Hypothalamus (tissue), 51 donors: ENCODE measurements at places on chromosomes 7 and 10.

- DNase-seq, result no peak
Measured at GRCh38 chr10:14024329-14025202, 306.2 kb downstream of the FRMD4A start.

DNA sequence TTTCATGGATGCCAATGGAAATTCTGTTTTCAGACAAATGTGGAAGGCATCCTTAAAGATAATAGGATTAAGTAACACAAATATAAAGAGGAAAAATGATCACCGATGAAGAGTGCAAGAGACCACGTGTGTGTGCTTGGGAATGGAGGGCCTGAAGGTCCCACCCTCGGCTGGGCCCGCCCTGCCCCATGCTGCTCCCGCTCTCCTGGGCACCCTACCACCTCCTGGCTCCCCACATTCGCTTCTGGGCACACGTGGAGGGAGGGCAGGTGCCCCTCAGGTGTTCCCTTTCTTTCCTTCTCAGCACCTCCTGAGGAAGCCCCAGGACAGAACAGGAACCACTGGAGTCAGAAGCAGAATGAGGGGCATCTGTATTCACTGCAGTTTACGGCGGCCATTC lies 367.6 kb downstream of the DNAJB6 start:
- no peak for DNase-seq

DNA sequence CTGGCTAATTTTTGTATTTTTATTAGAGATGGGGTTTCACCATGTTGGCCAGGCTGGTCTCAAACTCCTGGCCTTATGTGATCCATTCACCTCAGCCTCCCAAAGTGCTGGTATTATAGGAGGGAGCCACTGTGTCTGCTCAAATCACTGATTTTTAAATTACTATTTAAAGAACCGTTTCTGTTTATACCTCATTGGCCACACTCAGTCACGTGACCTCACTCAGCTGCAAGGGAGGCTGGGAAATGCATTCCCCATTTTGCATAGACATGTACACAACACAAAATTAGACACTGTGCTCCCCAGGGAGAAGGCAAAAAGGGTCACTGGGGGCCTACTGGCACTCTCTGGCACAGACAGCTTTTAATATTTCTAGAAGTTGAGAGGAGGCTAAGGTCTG lies 13.6 kb upstream of the CALU start:
- DNase-seq, result no peak

GRCh38 chr7:100407285-100408180 lies 21.0 kb downstream of the ZCWPW1 start:
- DNase-seq, result no peak

DNA sequence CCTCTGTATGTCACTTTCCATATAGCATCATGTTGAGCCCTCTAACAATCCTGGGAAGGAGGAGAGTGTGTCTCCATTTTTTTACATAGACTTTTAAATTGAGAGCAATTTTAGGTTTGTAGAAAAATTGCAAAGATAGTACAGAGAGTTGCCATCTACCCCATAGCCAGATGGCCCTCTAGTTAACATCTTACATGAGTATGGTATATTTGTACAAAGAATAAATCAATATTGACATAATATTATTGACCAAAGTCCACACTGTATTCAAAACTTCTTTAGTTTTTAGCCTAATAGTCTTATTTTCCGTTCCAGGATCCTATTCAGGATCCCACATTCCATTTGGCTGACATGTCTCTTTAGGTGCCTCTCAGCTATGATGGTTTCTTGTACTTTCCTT lies 274.6 kb upstream of the PLPP4 start:
- no peak for DNase-seq

DNA sequence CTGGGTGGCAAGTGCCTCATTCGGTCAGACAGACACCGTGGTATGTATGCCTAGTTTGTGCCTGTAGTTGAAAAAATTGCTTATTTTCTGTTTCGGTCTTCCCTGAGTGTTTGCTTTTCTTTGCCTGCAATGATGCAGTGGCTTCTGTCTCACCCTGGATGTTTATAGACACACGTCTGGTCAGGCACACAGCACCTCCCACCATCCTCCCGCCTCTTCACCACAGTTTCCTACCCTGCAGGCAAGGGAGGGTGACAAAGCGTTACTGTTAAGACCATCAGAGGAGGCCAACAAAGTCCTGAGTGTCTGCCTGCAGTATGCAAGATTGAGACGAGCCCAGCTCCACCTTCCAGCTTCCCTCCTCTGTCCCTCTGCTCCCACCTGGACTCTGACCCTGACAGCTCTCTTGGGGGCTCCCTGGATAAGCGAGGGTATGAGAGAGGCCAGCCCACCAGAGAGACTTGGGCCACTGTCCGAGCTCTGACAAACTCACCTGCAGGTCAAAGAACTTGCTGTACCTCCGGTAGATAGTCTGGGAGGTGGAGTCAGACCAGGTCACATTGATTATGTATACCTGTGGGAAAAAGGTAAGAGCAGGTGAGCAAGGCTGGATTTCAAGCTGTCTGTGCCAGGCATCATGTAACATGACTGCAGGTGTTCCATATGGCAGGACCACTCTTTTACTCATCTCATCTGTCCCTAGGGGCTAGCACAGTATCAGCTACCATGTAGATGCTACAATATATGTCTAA lies 54.4 kb downstream of the SH3PXD2A start:
- DNase-seq, result no peak

- DNase-seq, result peak; percentile 90
Measured at GRCh38 chr7:63900394-63901203, 98.0 kb upstream of the ZNF722 start.

DNA sequence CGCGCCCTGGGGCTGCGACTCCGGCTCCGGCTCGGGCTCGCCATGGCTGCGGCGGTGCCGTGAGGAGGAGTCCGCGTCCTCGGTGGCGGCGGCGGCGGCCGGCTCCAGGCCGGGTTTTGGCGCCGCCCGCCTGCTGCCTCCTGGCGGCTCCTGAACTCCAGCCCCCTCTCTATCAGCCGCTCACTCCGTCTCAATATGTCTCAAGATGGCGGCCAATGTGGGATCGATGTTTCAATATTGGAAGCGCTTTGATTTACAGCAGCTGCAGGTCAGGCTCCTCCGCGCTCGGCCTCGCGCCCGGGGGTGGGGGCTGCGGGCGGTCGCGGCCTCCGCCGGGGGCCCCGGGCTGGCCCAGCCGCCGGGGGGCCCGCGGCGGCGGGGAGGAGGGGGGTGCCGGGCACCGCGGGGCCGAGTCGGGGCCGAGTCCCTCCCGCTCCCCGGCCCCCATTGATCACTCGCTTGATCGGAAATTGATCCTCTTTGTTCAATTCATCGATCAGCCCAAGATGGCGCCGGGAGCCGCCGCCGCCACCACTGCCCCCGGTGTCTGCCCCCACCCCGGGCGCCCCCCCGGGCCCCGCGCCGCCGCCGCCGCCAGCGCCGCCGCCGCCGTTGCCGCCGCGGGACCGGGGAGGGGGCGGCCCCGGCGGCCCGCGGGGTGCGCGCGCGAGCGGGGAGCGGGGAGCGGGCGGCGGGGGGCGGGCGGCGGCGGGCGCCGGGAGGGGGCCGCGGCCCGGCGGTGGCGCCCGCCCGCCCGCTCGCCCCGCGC lies 1.4 kb upstream of the CUX1 start:
- DNase-seq, result no peak

DNA sequence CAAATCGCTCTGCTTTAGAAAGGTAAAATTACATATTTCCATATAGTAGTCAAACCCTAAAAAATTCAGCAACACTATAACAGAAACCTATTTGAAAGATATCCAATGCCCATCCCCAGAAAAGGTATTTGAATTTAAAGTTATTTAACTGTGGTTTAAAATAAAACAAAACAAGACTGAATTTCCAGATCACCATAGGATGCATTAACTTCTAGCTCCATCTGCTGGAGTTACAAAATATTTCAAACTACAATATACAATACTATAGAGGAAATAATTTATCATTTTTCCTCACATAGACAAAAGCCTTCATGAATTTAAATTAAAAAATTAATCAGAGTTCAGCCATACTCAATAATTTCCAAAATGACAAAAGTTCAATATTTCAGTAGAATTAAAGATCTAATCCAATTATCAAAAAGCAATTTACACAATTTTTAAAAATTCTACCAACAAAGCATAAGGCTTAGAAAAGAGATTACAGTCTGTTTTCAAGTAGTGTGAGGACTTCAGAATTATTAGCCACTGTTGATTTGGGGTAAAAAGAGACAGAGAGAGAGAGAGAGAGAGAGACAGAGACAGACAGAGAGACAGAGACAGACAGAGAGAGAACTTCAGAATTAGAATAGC lies 75.9 kb downstream of the LMBR1 start:
- DNase-seq, result no peak

DNA sequence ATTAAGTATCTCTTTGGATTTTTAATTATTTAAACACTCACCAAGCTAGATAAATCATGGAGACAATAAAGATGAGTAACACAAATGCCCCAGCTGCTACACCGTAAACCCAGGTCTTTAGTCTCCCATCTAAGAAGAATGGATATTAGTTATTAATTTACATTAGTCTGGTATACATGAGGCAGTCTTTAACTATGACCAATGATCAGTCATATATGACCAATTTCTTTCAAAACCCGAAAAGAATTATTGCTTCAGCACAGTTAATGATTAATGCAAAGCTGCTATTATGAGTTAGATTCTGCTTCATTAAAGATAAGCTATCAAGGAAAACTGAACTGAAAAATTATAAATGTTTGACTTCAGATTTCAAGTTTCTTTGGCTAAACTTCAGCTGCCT lies 402.9 kb downstream of the PHF14 start:
- no peak for DNase-seq

DNA sequence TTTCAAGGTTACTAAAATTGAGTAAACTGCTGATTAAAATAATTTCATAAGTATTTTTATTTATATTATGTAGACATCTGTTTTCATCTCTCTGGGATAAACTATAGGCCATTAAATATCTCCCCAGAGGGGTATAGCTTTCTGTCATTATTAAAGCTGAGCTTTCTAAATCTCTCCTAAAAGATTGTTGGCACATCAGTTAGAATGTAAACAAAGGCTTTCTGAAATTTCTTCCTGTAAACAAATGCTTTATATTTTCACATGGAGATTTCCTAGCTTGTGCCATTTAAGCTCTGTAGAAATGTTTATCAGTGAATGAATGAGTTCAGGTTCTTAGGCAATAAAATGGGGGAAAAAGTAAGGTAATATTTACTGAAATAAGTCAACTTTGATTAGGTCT lies 35.7 kb downstream of the PPP1R9A start:
- DNase-seq, result no peak

- peak; percentile 18 for DNase-seq
Measured at GRCh38 chr10:78570633-78571235, 498.0 kb upstream of the ZMIZ1 start.

- no peak for DNase-seq
Measured at GRCh38 chr10:95363303-95363912, 72.6 kb upstream of the PDLIM1 start.

DNA sequence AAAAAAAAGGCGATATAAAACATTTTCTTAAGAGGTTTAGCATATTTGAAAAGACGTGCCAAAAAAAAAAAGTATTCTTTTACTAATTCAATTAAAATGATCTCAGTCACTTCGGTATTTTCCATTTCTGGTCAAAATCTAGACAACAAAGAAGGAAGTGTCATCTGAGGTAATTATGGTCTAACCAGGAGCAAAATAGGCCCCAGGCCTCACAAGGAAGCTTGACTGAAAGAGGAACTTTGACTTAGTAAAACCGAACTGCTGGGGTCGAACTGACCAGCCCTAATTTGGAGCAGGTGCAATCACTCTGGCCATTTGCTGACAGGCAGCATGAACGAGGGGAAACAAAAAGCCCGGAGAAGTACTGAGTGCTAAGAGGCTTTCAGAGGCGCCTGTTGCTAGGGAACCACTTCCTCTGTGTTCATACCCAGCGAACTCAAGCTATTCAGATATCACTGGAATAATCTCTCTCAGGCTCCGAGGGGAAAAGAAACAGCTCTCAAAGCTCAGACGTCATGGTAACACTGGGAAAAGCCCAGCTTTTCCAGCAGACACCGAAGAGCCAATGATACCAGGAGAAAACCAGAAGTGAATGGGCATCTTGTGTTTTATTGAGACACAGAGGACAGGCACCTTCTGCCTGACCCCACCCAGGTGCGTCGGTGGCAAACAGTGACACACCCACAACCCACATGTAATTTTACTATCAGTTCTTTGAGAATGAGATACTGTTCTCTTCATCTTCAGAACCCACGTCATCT lies 126.5 kb downstream of the FAM107B start:
- peak; percentile 48 for DNase-seq

DNA sequence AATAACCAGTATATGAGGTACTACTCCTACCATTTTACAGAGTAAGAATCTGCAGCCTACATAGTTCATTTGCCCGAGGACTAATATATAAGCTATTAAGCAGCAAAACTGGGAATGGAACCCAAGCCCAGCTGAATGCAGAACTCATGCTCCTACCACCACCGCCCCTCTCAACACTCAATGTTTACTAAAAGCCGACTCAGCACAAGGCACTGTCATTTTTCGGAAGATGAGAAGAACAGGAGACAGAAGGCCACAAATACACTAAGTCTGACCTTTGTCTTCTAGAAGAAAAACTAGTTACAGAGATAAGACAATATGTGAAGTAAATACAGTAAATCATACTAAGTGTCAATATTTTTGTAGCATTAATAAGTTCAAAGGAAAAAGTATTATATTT lies 40.6 kb upstream of the SLIT1 start:
- no peak for DNase-seq

- no peak for DNase-seq
Measured at GRCh38 chr7:105782391-105783042, 93.9 kb downstream of the ATXN7L1 start.

GRCh38 chr7:152035817-152036216 lies 10.3 kb downstream of the GALNT11 start:
- DNase-seq, result no peak

- no peak for DNase-seq
Measured at GRCh38 chr7:51666751-51667150, 350.1 kb upstream of the COBL start.

- no peak for DNase-seq
Measured at GRCh38 chr10:103597003-103597402, 103.5 kb downstream of the NEURL1 start.

GRCh38 chr7:129859183-129859582 lies 93.6 kb downstream of the UBE2H start:
- no peak for DNase-seq

- DNase-seq, result no peak
Measured at GRCh38 chr10:67045404-67045803, 119.6 kb downstream of the LRRTM3 start.

DNA sequence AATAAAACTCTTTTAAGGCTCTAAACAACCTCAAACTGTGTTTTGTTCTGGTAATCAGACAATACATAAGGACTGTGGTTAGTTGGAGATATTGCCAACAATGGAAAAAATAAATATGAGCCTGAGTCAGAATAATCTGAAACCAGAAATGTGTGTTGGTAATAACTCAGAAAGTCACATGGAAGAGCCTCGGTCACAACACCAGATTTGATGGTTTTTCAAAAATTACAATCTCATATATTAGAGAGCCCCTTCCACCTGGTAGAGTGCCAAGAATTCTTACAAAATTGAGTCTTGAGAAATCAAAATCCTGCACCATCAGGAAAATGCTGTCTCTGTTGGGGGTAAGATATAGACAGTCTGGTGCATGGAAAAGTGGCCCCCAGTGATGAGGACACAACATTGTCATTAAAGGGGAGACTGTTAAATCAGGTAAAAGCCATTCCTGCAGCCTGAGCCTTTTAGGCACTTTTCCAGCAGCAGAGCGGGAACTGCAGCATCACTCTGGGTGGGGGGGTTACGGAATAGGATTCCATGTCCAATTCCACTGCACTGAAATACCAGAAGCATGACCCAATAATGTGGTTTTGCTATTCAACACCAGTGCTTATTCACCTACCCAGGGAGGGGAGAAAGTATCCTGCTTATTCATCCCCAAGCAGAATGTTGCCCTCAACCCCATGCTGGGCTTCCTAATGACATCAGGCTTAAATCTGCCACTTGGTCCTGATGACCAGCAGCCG lies 9.5 kb upstream of the ADAM12 start:
- no peak for DNase-seq
